AG09309 (cell line): ENCODE measurements at places on chromosomes 13 and 19.

GRCh38 chr19:28012361-28012760, 1200.6 kb downstream of the UQCRFS1 start:
- no peak for DNase-seq

- no peak for DNase-seq
Measured at GRCh38 chr13:105979131-105980011, 556.1 kb downstream of the EFNB2 start.

GRCh38 chr13:91072486-91072885, 275.0 kb upstream of the MIR17HG start:
- no peak for DNase-seq

- no peak for DNase-seq
Measured at GRCh38 chr19:24069905-24070657, 16.9 kb upstream of the ZNF254 start.

DNA sequence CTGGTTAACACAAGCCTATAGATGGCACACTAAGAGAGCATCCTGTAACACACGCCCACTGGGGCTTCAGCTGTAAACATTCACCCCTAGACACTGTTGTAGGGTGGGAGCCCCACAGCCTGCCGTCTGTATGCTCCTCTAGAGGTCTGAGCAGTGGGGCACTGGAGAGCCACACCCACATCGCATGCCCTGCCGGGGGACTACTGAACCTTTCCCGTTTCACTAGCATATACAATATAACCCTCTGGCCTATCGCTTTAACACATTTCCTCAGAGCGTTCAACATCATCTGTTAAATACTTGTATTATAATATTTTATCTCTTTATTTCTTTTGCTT, 73.4 kb downstream of the PCDH9 start:
- no peak for DNase-seq

GRCh38 chr13:69721631-69722030, 386.0 kb upstream of the ATXN8OS start:
- DNase-seq, result no peak

GRCh38 chr19:46954993-46955812, 64.4 kb upstream of the NPAS1 start:
- no peak for DNase-seq

GRCh38 chr13:73910733-73911132, 223.5 kb downstream of the KLF12 start:
- DNase-seq, result no peak

GRCh38 chr13:26310003-26310402, 56.1 kb downstream of the CDK8 start:
- DNase-seq, result no peak

GRCh38 chr19:55325172-55325571, at the start of gene TMEM150B:
TMEM150B (minus strand) TSS chr19:55325341; CDS start chr19:55321036, 4,305 bp downstream.
- DNase-seq, result no peak

- DNase-seq, result no peak
Measured at GRCh38 chr13:78960881-78961280, 301.9 kb upstream of the OBI1 start.

DNA sequence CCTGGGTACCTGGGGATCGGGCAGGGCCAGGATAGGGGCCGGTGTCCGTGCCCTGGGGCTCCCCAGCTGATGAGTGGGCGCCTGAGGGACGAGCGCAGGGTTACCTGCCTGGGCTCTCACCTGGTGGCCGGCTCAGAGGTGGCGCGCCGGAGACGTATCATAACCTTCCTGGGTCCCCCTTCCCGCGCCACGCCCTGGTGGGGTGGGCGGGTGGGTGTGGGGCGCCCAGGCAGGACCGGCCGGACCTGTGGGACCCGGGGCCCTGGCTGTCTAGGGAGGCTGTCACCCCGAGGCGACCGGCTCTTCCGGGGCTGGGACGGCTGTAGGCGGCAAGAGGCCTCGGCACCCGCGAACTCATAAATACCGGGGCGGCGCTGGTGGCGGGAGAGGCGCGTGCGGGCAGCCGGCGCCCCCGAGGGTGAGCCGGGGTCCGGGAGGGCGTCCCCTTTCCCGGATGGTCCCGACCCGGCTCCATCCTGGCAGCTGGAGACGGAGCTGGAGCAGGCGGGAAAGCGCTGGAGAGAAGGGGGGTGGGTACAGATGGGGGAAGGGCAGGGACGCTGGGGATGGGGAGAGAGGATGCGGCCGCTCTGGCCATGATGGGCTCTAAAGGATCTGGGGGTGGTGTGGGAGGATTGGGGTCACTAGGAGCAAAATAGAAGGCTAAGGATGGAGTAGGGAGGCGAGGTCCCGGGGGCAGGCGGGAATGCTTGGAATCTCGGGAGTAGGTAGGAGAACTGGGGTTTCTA, at the start of gene ACP7:
ACP7 (plus strand) TSS at position 386 of the 749 bp plus-strand sequence. CDS start 902 bp downstream, outside the sequence.
- no peak for DNase-seq

- DNase-seq, result no peak
Measured at GRCh38 chr13:72074663-72075062, 207.7 kb upstream of the DACH1 start.

DNA sequence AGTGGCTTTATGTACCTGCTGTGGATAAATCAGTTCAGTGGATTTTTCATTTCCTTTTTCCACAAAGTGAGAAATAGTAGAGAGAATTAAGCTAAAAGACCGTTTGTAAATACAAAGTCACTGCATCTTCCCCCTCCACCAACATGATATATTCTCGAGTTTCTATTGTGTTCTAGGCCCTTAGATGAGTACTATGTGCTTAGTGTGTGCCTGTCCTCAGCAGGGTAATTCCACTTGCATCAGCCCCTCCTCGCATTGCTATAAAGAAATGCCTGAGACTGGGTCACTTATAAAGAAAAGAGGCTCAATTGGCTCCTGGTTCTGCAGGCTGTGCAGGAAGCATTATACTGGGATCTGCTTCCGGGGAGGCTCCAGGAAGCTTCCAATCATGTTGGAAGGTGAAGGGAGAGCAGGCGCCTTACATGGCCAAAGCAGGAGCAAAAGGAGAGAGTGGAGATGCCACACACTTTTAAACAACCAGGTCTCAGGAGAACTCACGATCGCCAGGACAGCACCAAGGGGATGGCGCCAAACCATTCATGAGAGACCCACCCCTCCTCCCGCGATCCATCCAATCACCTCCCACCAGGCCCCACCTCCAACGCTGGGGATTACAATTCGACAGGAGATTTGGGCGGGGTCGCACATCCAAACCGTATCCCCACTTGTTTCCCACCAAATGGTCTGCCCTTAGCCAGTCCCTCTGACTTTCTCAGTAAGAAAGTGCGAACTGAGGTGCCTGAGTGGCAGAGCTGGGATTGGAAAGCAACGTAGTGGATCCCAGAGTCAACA, 102.3 kb upstream of the ABCC4 start:
- no peak for DNase-seq
